ENCODE measurements at places on chromosomes 16 and 17. TPM values are rescaled to one million over a fixed set of nuclear protein-coding genes. Genes with fewer than 3 reads are reported as not detected.

- no peak for DNase-seq
Measured at GRCh38 chr16:54651440-54652195, 279.0 kb upstream of the IRX5 start.

DNA sequence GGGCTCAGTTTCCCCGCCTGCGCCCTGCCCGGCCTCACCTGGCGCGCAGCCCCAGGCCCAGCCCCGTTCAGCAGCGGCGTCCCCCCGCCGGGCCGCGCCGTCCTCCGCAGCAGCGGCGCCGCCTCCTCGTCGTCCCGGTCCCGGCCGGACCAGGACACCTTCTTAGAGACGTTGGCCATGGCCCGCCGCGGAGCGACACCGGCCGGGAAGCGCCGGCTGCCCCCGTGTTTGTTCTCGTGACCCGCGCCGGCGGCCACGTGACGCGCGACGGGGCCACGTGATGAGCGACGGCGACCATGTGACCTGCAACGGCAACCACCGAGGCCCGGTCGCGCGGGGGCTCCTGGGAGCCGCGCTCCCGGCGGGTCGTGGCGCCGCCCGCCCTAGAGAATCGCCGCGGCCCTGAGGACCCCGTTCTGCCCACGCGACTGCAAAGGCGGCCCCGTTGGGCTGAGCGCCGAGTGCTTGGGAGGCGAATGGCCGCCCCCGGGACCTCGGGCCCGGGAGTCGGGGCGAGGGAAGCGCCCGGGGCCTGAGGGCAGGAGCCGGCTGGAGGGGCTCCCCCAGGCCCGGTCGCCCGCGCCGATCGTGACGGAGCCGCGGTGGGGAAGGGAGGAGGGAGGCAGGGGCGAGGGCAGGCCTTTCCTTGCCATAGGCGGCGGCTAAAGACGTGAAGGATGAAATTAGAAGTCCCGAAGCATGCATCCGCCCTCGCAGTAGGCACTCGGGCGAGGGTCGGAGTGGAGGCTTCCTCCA lies at the start of gene CLCN7:
TSS of gene CLCN7 (minus strand) at position 233 of the 756 bp plus-strand sequence. CDS start at position 179, 54 bp downstream.
- DNase-seq = peak; percentile 95

- no peak for DNase-seq
Measured at GRCh38 chr17:78557598-78558039, 19.6 kb downstream of the DNAH17 start.

DNA sequence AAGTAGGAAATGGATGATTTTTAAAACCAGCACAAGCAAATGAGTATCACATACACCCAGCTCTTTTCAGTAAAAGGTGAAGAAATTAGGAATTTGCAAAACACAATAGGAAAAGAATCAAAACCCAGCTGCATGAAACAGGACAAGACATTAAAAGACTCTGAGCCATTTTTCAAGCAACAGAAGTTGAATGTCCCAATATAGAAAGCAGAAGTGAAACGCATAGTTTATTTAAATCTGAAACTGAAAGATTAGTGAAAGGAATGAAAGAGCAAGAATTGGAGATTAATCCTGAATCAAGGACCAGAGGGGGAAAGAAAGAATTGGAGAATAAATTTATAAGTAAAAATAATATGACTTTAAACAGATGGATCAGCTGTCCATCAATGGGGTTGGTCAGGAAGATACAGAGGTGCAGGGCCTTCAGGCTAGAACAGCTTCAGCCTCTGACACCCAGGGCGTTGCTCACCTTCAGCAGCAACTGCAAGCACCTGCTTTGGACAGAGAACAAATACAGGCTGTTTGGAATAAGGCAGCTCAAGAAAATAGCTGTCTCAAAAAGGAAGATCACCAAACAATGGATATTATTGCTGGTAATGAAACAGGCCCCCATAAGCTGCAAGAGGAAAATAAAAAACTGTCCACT lies 3.9 kb upstream of the ARHGAP17 start:
- no peak for DNase-seq

DNA sequence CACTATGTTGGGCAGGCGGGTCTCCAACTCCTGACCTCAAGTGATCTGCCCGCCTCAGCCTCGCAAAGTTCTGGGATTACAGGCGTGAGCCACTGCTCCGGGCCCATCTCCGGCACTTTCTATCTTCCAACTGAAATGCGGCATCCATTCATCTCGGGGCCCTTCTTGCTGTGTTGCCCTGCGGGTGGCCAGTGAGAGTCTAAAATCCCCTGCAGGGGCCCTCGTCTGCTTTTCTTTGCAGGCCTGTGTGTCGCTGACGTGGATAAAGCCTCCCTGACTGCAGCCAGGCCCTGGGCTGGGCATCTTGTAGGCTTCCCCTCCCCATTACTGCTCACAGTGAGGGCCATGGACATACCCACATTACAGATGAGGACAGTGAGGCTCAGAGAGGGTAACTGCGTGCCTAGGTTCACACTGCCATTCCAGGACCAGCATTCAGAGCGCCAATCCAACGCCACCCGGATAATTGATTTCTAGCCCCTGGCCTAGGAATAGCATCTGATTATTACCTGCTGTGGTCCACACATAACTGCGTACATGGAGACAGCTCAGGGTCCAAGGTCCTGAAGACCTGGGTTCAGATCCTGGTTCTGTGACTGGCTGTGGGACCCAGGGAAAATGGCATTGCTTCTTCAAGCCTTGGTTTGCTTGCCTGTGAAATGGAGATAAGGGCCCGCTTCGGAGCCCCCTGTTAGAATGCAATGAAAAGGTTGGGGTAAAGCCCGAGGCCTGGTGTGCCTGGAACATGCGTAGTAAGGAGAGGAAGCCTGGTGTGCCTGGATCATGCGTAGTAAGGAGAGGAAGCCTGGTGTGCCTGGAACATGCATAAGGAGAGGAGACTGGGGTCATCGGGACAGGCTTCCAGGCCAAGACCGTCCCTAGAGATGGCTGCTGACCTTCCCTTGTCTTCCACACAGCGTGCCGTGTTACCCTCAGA lies 25.0 kb downstream of the CRISPLD2 start:
- no peak for DNase-seq

The OR1A1 gene
- total RNA-seq = not detected

DNA sequence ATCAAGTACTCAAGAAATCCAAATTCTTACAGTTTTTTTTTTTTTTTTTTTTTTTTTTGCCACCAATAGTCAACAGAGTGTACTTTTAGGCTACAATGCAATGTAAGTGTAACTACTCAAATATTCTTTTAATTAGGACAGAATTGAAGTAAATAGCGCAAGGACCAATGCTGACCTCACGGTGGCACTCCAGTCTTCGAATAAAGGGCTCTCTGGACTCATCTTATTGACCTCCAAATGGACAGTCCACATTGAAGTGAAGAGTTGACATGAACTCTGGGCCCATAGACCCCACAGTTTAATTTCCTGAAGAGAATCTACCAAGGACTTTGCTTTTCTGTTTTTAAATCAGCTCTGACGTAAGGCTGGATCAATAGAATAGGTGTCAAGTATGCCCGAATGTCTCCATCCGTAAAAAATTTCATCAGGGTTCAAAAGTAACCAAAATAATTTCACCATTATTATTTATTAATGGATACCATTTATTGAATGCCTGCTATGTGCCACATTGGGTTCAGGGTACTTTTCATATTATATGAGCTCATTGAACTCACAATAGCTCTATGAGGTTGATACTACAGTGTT lies 7.3 kb upstream of the DDX52 start:
- no peak for DNase-seq

GRCh38 chr16:58384437-58385055 lies 7.7 kb upstream of the GINS3 start:
- no peak for DNase-seq

The HCRT gene
- total RNA-seq = not detected

The RUNDC3A gene
- total RNA-seq = 0.77 TPM

The PDIA2 gene
- 1.5 TPM for total RNA-seq

The PSMC3IP gene
- total RNA-seq = 13.0 TPM

- DNase-seq = no peak
Measured at GRCh38 chr16:28915181-28915580, 9.9 kb downstream of the RABEP2 start.

- no peak for DNase-seq
Measured at GRCh38 chr17:49904893-49905292, 57.0 kb upstream of the TAC4 start.

The ZNF597 gene
- 2.5 TPM for total RNA-seq

GRCh38 chr16:54097774-54098173 lies 188.8 kb downstream of the IRX3 start:
- DNase-seq = no peak

- DNase-seq = no peak
Measured at GRCh38 chr17:2309338-2310154, 5.8 kb downstream of the SRR start.

DNA sequence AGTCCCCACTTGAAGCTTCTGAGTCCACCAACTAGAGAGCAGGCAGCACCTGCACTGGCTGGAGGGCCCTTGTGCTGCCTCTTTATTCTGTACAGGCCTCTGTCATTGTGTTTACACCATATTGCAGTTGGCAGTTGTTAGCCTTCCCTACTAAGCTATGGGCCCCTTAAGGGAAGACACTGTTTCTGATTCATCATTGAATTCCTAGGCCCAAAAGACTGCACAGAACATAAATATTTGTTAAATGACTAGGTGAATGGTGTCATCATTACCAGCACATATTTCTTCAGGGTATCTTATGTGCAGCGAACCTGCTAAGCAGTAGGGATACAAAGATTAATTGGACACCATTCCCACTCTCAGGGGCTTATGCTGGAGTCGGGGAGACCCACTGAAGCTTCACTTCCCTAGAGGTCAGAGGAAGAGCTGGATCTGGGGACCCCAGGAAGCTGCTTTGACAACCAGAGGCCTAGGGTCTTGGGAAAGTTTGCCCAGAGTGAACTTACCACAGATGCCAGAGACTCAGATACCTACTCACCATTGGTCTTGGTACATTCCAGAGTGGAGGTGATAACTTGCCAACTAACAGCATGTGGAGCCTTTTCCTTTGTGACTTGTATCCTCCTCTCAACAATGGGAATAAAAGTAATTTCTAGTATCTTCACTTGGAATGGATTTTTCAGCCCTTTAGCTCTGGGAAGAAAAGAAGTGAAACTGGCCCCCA lies 28.7 kb upstream of the DDX52 start:
- DNase-seq = no peak

- DNase-seq = no peak
Measured at GRCh38 chr17:51261024-51261963, 948 bp downstream of the UTP18 start.

DNA sequence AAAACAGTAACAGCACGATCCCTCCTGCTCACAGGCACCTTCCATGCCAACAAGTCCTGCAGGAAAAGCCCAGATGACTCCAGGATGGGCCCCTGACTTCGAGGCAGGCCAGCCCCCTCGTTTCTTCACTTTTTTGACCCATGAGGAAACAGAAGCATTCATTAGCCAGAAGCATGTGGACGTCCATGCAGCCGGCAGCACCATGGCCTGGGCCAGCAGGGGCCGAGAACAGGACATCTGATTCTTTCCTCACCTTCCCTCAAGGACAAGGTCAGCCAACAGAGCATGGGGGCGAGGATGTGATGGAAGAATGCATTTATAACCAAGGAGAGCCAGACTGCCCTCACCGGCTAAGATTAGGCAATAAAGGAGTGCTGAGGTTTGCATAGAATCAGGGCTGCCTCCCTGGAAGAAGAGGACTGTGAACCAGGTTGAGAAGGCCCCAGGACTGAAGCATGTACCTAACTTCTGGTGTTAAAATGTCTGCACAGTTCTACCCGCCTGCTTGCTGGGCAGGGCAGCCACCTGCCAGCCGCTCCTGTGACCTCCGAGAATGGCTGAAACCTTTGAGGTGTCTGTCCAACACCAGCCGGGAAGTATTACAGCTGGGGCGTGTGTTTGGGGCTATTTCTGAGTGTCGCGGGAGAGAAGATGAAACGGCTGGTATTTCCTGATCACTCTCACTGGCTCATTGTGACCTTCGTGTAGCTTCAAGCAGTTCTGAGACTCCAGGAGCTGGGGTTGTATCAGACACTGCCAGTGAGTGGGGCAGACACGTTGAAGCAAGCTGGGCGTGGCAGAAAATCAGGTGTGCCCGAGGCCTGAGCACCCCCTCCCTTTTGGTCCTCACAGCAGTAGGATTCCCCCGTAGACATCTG lies 94.0 kb upstream of the TNRC6C start:
- DNase-seq = peak; percentile 27

- no peak for DNase-seq
Measured at GRCh38 chr16:9061358-9061813, 30.1 kb upstream of the HAPSTR1 start.

The KRTAP9-8 gene
- total RNA-seq = not detected

- DNase-seq = no peak
Measured at GRCh38 chr17:28957277-28957991, 6.1 kb upstream of the PHF12 start.

The DHRS7C gene
- total RNA-seq = 0.62 TPM

The MFAP4 gene
- total RNA-seq = 312 TPM

DNA sequence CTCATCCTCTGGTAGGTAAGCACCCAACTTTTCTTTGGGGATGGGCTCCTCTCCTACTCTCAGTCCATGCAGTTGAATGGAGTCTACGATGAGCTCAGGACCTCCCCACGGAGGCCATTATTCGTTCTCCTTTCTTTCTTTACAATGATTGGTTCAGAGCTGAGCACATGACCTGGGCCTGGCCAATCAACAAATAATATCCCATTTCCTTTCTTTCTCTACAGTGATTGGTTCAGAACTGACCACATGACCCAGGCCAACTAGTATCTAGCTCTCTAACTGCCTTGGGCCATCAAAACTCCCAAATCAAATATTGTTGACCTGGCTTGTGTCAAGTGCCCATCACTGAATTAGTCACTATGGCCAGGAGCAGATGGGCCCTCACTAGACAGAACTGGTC lies 129.2 kb downstream of the USP31 start:
- no peak for DNase-seq

DNA sequence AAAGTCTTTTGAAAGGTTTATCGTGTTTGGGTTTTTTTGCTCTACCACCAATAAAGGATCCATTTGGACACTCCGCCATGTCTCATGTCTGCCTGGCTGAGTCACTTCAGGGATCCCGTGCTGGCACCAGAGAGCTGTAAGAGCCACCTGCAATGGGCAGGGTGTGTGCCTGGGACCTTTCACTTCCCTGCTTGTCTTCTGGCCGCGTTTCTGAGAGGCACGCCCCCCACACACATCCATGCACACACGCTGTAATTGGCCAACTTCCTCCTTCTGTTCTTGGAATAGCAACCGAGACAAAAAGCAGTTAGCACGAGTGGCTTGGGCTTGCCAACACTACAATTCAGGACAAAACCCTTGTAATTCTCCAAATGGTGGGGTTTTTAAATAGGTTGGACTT lies 9.8 kb upstream of the SOST start:
- DNase-seq = no peak

- no peak for DNase-seq
Measured at GRCh38 chr16:31213877-31214707, at the start of gene TRIM72. Gene TRIM72 (plus strand): TSS chr16:31214119. CDS start chr16:31214739, 620 bp downstream.

The NOXO1 gene
- 0.26 TPM for total RNA-seq

DNA sequence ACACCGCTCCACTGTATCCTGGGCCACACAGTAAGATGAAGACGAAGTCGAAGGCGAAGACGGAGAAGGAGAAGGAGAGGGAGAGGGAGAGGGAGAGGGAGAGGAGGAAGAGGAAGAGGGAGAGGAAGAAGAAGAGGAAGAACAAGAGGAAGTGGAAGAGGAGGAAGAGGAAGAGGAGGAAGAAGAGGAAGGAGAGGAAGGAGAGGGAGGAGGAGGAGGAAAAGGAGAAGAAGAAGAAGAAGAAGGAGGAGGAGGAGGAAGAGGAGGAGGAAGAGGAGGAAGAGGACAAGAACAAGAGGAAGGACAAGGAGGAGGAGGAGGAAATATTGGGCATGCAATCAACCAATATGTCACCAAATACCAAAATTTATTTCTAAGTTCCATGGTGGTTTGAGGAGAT lies 149.5 kb upstream of the ERCC4 start:
- DNase-seq = no peak

Measured in chondrocyte (in vitro differentiated cells).